ENCODE measurements at places on chromosomes 2 and 18.

GRCh38 chr18:36265015-36265414, 32.5 kb upstream of the FHOD3 start:
- no peak for DNase-seq

DNA sequence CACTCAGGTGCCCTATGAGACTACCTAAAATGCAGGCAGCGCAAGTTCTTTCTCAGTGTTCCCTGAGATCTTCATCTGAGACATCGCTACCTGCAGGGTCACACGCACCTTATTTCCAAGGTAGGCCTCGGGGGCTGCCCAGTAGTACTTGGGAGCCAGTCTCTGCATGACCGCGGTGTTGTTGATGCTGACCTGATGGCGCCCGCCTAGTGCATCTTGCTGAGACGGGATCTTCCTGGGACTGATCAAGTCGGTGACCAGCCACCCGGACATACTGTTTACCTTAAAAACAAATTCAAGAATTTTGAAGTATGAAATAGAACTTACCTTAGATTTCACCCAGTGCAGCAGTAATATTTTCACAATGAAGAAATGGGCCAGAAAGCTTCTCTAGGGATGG, 80.1 kb downstream of the LAMA1 start:
- DNase-seq, result no peak

GRCh38 chr2:41927581-41928264, 120.1 kb upstream of the PKDCC start:
- no peak for DNase-seq

- no peak for DNase-seq
Measured at GRCh38 chr2:48253301-48253700, 276.7 kb upstream of the STON1 start.

- DNase-seq, result no peak
Measured at GRCh38 chr2:232365621-232366321, 12.8 kb upstream of the ALPP start.

GRCh38 chr2:205403244-205403825, 279.0 kb upstream of the NRP2 start:
- no peak for DNase-seq

DNA sequence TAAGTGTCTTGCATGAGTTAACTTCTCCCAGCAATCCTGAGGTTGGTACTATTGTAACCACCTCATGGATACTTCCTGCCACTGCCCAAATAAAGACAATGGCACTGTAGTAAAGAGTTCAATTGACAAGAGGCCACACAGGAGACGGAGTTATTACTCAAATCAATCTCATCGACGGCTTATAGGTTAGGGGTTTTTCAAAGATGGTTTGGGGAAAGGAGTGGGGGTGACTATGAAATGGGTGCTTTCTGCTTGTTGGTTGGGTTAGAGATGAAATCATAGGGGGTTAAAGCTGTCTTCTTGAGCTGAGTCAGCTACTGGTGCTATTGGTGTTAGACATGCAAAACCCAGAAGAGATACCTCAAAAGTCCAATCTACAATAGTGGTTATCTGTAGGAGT, 1258.0 kb upstream of the ZEB2 start:
- DNase-seq, result no peak

DNA sequence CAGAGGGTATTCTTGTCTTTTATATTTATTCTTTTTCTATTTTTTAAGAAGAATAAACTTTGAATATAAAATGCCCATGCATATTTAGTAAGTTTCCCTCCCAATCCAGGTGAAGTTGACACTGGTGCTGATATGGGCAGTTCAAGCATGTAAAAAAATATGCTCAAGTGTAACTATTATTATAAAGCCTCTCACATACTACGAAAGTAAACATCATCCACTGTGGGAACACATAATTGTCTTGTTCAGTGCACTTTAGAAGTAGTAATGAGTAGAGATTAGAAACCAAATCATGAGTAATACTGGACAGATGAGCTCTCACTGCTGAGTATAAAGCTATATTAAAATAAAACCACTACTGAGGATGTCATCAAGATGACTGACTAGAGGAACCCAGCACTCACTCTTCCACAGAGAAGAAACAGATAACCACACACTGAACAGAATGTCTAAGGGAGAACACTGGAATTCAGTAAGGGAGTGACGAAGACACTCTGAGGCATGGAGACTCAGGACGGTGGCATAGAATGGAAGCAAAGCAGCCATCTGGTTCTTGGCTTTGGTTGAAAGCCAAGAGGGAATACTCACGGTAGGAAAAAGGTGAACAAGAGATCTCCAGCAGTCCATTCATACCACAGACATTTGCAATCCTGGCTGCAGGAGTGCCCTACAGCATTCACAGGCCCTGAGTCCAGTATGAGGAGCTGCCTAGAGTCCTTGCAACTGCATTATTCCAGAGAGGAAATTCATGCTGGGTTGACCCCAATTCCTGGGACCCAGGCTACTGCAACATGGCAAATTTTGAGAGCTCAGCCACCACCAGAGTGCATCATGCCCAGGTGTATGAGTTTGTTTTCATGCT, 9.5 kb upstream of the FAM110C start:
- no peak for DNase-seq

DNA sequence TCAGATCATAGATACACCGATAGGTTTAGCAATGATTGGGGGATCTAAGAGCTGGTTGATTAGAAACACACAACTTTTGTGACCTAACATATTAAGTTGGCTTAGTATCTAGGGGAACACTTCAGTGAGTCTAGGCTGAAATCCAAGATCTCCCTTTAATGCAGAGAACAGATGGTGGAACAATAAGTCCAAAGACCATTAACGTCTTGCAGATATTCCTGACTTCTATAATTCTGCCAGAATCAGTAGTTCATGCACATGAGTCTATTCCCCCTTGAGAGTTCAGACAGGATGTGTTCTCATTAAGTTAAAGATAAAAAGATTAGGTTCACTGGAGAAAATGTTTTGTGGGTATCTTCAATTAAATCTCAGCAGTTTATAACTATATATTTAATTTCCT, 506.5 kb downstream of the TSN start:
- no peak for DNase-seq

DNA sequence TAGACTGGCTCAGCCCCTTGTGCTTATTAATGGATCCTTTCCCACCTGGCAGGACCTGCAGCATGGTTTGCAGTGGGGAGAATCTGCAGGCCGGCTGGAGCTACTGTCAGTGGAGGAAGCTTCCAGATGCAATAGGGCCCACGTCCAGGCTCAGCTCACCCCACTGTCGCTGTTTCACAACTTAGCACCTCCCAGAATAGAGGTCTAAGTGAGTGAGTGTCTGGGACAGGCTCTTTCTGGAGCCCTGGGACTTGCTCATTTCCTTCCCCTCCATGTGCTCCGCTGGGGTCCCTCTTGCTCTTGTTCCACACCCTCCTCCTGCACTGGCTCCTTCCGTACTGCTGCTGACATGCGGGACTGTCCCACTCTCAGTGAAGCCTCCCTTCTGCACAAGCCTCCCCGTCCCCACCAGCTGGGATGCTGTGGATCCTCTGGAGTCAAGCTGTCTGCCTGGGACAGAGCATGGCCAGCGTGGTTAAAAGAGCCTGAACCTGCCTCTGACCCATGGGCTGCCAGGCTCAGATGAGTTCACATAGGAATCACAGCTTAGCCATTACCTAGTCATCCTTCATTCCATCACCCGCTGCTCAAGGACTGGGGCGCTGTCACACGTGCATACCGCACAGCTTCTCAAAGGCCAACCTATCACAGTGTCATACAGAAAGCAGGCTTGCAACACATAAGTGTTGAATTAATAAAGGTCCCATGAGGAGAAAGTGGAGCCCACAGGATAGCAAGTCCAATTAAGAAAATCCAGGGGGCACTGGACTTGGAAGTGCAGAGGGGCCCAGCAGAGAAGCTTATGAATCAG, 135.9 kb downstream of the ACKR3 start:
- DNase-seq, result no peak

GRCh38 chr2:209305746-209306196, 118.1 kb upstream of the MAP2 start:
- DNase-seq, result no peak

DNA sequence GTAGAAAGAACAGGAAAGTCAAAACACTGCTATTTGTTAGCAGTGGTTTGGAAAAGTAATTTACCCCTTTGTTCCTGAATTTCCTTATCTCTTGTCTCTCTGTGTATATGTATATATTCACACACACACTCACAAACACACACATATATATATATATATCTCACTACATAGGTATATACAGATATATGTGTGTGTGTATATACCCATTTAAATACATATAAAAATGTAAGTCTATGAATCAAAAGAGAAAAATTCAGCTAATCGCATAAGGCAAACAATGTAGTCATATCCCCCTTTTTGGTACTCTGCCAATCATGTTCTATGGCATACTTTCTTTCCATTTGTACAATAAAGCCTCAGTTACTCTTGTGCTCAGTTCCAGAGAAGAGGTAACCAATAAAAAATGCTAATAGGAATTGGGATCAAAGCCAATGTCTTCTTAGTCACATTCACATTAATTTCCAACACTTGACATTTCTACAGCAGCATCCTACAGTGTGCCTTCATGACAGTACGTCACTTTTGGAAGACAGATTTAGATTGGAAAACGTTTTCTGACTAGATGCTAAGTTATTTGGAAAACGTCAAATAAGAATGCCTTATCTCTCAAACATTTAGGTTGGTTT, 94.6 kb downstream of the MC4R start:
- DNase-seq, result no peak

DNA sequence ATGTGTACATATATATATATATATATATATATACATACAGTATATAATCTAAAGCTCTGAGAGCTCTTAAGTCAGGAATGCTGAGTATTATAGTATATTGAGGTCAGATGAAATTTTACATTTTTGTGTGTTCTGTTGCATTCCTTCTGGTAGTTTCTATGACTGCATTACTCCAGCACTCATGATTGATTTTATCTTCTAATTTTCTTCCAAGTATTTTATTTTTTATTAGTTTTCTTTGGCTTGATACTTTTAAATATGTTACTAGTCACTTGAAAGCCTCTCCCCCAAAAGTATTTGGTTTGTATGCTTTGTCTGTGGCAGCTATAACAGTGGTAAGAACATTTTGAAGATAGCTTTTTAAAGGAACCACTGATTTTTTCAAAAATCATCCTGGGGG, 25.0 kb downstream of the METTL21A start:
- DNase-seq, result no peak

GRCh38 chr18:31619291-31619690, 27.6 kb downstream of the TTR start:
- no peak for DNase-seq

GRCh38 chr2:24153478-24153877, 21.4 kb upstream of the FAM228A start:
- no peak for DNase-seq

DNA sequence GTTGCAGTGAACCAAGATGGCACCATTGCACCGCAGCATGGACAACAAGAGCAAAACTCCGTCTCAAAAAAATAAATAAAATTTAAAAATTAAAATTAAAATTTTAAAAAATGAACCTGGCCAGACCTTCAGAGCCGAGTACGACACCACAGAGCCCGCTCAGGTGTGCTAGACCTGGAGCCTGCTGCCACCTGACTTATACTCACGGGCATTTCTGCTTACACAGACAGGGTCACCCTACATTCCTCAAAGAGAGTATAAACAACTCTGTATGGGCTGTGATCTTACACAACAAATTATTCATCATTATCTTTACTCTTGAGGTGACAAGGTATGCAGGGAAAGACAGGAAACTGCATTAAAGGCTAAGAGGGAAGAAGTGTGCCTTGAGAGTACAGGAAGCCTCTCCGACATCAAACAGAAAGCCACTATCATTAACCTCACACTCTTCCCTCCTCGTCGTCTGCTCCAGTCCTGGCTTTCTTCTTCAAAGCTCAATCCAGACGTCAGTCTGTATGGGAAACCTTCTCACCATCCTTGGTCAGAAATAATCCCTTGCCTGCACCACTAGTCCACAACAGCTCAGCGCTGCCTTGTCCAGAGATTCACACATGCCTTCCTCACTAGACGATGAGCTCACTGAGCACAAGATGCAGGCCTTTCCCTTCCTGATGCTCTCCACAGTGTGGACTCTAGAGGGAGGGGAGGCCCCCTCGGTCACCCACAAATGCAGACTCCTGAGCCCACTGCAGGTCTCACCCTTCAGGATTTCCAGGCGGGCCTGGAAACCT, 56.2 kb downstream of the UXS1 start:
- DNase-seq, result no peak

DNA sequence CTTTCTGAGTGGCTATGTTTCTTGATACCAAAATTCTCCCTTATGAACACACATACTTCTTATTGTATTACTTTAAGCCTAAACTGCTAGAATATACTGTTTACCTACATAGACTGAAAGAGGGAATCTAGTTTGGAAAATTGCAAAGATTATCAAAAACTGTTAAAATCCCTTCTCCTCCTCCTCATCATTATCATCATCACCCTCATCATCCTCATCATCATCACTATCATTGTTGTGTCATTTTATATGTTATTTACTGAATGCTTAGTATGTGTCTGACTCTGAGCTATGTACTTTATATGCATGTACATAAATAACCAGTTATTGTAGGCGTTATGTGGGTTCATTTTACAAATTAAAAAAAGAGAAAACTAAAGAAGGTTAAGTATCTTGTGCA, 19.6 kb upstream of the LRP1B start:
- DNase-seq, result no peak

DNA sequence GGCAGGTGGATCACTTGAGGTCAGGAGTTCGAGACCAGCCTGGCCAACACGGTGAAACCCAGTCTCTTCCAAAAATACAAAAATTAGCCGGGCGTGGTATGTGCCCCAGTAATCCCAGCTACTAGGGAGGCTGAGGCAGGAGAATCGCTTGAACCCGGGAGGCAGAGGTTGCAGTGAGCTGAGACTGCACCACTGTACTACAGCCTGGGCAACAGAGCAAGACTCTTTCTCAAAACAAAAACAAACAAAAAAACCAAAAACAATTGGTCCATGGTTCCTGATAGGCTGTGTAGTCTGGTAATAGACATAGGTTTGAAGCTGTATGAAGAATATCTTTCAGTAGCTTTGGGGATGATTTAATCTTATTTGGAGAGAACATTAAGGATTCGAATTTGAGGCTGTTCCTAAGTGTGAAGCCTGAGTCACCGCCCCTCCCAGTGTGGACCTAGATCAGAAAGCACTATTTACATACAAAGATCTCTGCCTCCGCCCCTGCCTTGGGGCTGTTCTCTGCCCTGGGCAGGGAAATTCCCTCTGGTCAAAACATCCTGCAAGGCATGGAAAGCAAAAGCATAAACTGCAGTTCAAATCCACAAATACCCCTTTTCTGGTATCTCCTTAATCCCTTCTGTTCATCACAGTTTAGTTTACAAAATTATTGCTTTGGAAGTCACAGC, 52.8 kb upstream of the PMAIP1 start:
- DNase-seq, result no peak

GRCh38 chr2:120224735-120225548, 1.7 kb upstream of the TMEM185B start:
- DNase-seq, result no peak
